ENCODE measurements at places on chromosomes 3 and 15.

DNA sequence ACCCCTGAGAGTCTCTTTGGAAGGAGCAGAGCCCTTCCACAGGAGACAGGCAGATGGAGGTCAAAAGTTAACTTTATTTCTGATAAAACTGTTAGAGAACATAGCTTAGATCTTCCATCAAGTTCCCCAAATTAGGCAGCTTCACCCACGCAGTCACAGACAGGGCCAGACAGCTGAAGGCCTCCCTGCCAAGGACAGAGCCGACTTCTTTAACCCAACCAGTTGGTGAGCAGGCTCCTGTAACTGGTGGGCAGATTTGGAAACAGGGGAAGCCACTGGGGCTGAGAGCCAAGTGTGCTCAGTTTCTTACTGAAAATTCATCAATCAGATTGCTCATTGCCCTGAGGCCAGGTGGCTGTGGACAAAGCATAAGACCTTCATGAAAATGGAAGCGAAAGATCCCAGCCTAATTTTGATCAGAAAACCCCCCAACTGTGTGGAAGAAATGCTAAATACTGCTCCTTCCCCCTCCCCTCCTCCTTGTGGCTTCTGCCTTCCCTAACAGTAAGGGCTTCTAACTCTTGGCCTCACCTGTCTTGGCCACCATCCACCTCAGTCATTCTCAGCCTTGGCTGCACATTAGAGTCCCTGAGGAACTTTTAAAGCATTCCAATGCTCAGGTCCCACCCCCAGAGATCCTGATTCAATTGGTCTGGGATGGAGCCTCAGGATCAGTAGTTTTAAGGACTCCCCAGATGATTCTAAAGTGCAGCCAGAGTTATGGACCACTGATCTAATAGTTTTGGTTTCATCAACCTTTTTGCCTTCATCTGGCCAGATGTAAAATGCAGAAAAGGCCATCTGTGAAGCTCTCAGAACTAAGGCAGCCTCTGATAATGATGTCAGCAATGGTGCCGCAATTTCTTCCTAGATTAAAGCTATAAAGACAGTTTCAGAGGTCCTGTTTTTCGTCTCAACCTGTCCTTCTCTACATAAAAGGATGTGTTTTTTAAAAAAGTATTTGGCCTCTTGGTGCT is 11.5 kb downstream of the CLRN1 start:
- DNase-seq: no peak

GRCh38 chr3:3998140-3998922 is 199.1 kb downstream of the LRRN1 start:
- peak; percentile 39 for DNase-seq

- DNase-seq: no peak
Measured at GRCh38 chr15:71800190-71800589, 10.2 kb upstream of the NR2E3 start.

DNA sequence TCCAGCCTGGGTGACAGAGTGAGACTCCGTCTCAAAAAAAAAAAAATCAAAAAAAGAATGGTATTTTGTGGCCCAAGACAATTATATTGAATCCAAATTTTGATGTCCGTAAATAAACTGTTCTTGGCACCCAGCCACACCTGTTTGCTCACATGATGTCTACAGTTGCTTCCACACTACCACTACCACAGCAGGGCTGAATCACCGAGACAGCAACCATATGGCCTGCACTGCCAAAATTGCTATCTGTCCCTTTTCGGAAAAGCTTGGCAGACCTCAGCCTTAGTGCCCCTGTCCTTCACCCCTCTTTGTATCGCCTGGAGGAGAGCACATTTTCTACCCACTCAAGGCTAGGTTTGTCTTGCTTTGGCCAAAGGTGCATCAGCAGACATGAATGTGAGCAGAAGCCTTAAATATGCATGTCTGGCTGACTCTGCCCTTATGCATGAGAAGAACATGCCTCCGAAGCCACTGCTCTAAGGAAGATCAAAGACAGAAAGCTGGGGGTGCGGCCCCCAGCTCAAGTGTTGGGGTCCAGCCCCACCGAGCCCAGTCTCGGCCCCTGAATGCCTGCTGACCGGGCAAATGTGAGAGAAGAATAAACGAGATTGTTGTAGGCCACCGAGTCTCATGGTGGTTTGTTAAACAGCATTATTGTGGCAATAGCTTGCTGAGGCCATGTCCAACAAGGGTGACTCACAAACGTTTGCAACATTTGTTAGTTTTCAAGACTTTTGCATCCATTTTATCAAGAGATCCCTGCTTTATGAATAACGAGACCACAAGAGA is 108.1 kb downstream of the TPRA1 start:
- no peak for DNase-seq

GRCh38 chr15:43238671-43239131 is 17.9 kb upstream of the EPB42 start:
- DNase-seq: no peak

GRCh38 chr3:155313300-155313699 is 19.8 kb upstream of the STRIT1 start:
- no peak for DNase-seq

GRCh38 chr3:6266135-6266534 is 594.8 kb upstream of the GRM7 start:
- DNase-seq: no peak

GRCh38 chr15:89876396-89877082 is 17.3 kb downstream of the AP3S2 start:
- DNase-seq: no peak

DNA sequence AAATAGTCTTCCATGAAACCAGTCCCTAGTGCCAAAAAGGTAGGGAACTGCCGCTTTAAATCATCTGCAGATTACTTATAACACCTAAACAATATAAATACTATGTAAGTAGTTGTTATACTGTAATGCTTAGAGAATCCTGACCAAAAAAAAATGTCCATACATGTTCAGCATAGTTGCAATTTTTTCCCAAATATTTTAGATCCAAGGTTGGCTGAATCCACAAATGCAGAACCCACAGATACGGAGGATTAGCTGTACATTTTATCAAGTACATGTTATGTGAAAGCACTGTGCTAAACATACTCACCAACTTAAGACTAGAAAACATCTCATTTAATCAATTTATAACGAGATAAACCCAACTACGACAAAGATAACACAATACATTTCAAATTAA is 9.3 kb downstream of the MSL2 start:
- DNase-seq: no peak

GRCh38 chr3:178538056-178538455 is 1.8 kb downstream of the KCNMB2 start:
- no peak for DNase-seq

DNA sequence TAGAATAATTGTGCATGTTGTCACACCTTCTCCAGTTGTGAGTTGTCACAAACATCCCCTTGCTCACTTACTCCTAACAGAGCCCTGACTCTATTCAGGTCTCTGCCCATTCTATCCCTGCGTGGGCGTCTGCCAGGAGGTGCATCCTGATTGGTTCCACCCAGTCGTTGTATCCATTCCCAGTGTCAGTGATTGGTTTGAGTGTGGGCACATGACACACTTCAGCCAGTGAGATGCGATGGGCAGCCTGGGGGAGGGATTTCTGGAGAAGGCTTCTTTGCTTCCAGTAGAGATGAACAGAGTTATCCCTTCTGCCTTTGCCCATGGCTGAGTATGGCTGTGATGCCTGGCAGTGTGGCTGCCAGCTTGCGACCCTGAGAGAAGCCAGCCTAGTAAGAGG is 18.7 kb downstream of the PXYLP1 start:
- DNase-seq: no peak

- DNase-seq: no peak
Measured at GRCh38 chr3:119405315-119405714, 58.1 kb downstream of the TMEM39A start.

DNA sequence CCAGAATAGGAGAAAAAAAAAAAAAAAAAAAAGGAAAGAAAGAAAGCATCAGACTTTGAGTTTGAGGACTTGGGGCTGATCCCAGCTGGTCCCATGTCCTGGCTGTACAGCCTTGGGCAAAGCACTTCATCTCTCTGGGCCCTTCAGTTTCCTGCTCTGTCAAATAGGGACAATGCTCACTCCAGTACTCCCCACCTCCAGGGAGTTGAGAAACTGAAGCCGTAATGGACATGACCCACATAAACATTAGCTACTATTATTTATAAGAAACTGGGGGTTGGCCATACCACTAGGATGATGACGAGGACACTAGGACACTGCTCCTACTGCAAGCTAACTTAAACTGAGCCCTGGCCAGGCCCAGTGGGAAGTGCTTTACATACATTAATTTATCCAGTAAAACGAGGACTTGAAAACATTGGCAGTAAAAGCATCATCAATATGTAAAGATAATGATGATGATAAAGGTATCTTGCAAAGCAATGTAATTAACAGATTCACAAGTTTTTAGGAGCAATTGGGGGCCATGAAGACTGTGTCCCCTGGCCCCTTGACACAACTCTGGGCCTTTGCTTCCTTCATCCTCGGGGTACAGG is 22.9 kb upstream of the SMAD6 start:
- DNase-seq: no peak

DNA sequence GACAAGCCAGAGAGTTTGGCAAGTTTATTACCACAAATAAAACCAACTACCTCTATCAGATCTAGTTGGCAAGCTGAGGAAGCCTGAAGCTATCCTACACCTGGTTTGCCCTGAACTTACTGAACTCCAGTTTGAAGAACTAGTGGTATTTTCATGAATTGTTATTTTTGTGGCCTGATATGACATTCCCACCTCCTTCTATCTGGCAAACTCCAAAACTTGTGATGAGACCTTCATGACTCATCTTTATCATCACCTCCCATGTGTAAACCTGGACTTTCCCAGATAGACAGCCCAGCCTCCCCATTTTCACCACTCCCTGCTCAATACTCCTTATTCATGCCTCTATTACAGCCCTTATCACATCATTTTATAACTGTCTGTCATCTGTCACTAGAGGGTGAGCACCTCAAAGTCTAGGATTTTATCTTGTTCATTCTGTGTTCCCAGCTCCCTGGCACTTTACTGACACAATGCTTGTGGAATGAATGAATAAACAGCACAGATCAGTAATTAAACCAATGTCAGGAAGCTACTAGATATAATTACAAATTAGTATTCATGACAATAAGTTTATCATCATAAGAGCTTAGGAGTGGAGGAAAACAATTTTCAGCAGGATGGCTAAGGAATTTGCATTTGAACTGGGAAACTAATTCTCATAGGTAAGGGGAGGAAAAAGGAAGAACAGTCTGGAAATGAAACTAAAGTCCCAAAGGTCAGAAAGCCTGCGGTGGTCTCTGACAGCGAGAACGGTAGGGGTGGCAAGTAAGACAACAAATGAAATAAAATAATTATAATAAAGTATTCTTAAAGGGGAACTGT is 13.2 kb upstream of the TRANK1 start:
- no peak for DNase-seq

- no peak for DNase-seq
Measured at GRCh38 chr15:46151786-46152185, 517.0 kb downstream of the SQOR start.

GRCh38 chr3:1183320-1184048 is 90.7 kb downstream of the CNTN6 start:
- DNase-seq: no peak

DNA sequence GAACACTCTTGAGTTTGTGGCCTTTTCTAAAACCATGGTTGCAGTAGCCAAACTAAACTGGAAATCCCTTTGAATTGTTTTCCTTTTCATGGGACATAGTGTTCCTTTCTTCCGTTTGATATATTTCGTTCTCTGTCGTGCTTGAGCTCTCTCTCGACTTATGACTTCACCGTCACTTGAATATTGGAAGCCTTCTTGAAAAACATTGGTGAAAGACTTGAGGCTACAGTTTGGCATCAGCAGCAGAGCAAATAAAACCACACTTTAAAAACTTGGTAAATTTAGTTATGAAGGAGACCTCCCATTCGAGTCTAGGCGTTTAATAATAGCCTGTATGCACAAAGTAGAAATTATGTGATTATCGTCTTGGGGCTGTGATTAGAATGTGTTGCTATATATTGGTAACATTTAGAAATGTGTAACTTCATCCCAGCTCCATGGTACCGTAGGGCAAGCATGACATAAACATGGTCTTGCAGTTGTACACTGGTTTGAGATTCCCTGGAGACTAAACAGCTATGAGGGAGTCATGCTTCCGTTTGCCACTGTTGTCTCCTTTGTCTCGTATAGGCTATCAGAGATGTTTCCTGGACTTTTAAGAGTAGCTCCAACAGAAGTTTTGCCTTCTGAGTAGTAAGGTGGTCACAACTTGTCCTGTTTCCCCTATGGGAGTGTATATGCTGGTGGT is 122.3 kb downstream of the PTPRG start:
- no peak for DNase-seq

DNA sequence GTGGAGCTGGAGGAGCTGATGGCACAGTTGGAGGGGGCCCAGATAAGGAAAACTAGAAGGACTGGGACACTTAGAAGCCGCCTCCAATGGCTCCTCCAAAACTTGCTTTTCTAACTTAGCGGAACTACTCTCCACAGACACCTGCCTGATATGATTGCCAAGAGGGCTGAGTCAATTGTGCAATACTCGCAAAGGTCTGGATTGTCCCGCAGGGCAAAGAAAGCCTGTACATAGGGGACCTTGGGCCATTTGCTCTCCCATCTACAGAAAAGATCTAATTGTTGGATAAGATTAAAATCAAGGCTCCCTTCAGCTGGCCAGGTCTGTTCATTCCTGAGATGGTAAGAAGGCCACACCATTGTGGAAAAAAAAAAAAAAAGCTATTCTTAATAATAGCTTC is 69.7 kb upstream of the ATP11B start:
- no peak for DNase-seq

DNA sequence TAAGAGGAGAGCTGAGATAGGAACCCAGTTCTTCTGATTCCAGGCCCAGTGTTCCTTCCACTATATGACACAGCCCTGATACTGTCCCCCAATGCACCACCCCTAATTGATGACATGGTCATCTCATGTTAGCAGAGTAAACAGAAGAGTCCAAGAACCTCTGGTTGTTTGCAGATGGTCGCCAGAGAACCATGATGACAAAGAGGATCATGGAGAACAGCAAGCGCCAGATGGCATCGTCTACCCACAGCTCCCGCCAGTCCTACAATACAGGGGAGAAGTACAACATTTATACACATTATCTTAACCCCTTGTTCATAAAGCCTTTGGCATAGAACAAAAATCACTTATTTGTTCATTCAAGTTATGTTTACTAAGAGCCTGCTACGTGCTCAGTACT is 18.5 kb upstream of the VPS39 start:
- DNase-seq: no peak

DNA sequence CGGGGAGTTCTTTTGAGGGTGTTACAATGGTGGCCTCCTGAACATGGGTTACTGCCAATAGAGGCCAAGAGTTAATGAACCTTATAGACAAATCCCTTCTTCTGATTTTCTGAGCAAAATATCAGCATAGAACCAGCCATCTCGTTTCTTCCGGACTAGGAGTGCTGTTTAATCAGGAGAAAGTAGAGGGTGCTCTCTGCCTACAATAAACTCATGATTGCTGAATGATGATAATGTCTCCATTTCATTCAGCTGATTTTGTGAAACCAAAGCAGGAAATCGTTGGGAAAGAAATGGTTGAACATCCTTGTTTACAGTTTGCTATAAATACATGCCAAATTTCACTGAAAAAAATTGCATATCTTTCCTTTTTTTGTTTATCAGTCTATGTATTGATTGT is 142.8 kb upstream of the PLSCR5 start:
- DNase-seq: no peak

GRCh38 chr3:191342411-191342810 is 12.1 kb upstream of the UTS2B start:
- no peak for DNase-seq
